Activated B cell treated with CpG ODN at 0.5 μM for 24 hours (primary cell): ENCODE measurements at places on chromosomes 4 and X. TPM values are rescaled to one million over a fixed set of nuclear protein-coding genes. Genes with fewer than 3 reads are reported as not detected.

GRCh38 chrX:115017455-115017854 is at the start of gene IL13RA2:
Gene IL13RA2, minus strand, starts transcription at chrX:115017616. Its CDS starts 347 bp downstream, at chrX:115017269.
- DNase-seq: no peak
- H3K4me3 ChIP-seq: no peak within 1 kb of the TSS

DNA sequence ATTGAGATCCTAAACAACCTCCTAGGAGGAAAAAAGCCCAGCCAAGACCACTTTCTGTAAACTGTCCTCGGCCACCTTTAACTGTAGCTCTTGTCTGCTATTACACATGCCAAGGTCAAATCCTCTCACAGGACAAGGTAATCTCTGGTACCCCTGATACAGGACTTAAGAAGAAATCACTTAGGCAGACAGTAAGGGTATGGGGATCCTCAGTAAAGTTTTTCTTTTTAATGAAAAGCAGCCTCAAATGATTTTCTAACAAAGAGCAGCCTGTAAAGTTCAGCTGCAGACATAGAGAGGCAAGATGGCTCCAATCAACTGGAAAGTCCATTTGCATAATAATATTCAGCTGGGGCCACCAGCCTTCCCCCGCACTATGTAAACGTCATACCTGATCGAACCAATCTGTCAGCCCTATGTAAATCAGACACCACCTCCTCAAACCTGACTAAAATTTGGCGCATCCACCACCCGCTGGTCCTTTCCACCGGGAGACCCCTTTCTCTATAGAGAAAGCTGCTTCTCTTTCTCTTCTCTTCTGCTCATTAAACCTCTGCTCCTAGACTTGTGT is 14.6 kb upstream of the MPP1 start:
- H3K4me1 ChIP-seq: peaks cover 18% of the 10 kb centered on the region
- peak overlapping the region; percentile 84 for H3K27ac ChIP-seq
- no peak for DNase-seq
- H3K36me3 ChIP-seq: no peaks in the 10 kb centered on the region
- H3K27me3 ChIP-seq: no peaks in the 10 kb centered on the region

- no peak overlapping the region for H3K4me3 ChIP-seq
- DNase-seq: no peak
- H3K36me3 ChIP-seq: no peaks in the 10 kb centered on the region
- no peaks in the 10 kb centered on the region for H3K4me1 ChIP-seq
- peaks cover 2% of the 10 kb centered on the region for H3K27me3 ChIP-seq
Measured at GRCh38 chrX:13876652-13877051, 59.8 kb upstream of the GPM6B start.

DNA sequence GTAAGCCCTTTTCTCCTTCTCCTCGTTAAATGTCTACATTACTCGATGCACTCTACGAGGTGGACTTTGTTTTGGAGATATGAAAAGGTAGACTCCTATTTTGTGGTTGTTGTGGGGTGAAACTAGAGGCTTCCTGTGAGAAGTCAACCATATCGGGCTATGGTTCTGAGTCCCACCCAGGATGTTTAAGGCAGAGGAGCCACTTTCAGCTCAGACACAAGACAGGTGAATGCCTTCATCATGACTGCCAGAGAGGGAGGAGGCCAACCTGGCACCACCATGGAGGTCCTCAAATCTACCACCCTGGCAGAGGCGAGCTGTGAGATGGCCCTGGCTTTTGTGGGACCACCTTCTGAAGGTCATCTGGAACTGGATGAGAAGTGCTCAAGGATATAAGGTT is 154.4 kb upstream of the KLF3 start:
- no peak overlapping the region for H3K27ac ChIP-seq
- peaks cover 31% of the 10 kb centered on the region for H3K27me3 ChIP-seq
- peaks cover 36% of the 10 kb centered on the region for H3K4me1 ChIP-seq

DNA sequence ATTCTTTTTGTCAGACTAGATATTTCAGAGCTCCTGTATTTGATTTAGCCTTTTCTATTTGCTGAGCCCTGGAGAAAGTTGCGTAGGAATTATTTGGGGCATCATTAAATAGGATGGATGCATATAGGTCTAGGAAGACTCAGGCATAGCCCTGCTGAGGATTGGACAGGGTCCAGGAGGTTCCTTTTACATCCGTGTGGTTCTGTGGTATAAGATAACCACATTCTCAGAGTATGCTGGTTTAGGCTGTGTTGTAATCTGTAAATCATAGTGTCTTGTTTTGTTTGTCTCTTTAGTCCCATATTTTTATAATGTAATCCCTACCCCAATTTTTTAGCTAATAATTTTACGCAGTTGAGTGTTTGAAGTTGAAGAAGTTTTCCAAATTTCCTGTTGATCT is 513.7 kb downstream of the RPA4 start:
- DNase-seq: no peak
- no peaks in the 10 kb centered on the region for H3K36me3 ChIP-seq
- H3K27me3 ChIP-seq: no peaks in the 10 kb centered on the region
- no peak overlapping the region for H3K27ac ChIP-seq

DNA sequence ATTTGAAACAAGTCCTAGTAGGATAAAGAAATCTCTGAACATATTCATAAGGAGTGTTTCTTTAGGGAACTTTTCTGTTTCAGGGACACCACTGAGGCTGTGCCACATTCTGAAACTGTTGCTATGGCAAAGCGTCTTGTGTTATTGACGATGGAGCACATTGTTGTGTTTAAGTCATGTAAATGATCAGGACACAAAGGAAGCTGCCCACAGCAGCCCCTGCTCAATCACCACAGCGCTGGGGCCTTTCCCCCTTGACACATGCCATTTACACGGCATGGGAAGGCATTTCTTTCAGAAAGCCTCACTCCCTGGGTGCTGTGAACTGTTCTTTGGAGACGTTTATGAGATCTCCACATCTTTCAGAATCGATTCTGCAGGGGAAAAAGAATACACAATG is 39.8 kb upstream of the MID1 start:
- DNase-seq: no peak
- H3K36me3 ChIP-seq: no peaks in the 10 kb centered on the region
- H3K27me3 ChIP-seq: no peaks in the 10 kb centered on the region
- no peak overlapping the region for H3K4me3 ChIP-seq
- no peaks in the 10 kb centered on the region for H3K4me1 ChIP-seq

- DNase-seq: no peak
- H3K36me3 ChIP-seq: no peaks in the 10 kb centered on the region
- no peaks in the 10 kb centered on the region for H3K27me3 ChIP-seq
- H3K4me3 ChIP-seq: no peak overlapping the region
- no peak overlapping the region for H3K27ac ChIP-seq
- no peaks in the 10 kb centered on the region for H3K4me1 ChIP-seq
Measured at GRCh38 chr4:114180481-114180880, 201.0 kb upstream of the ARSJ start.

SLC9B1 gene
- 1.2 and 2.5 TPM in 2 replicates for total RNA-seq

RHOXF1 gene
- not detected in 2 replicates for total RNA-seq

SOD3 gene
- not detected in 2 replicates for total RNA-seq

DKK2 gene
- not detected in 2 replicates for total RNA-seq

FMR1NB gene
- total RNA-seq: not detected in 2 replicates

PCDH10 gene
- not detected in 2 replicates for total RNA-seq

SMR3B gene
- not detected in 2 replicates for total RNA-seq

CT45A10 gene
- total RNA-seq: not detected in 2 replicates

LAGE3 gene
- total RNA-seq: 16.6 and 18.9 TPM in 2 replicates
